Trophoblast cell (in vitro differentiated cells and primary cell): ENCODE measurements at places on chromosomes 2 and 18.
A peak's percentile ranks its signal among the peaks of the same experiment; 100 is the strongest.

GRCh38 chr2:12479065-12479601 lies 237.6 kb upstream of the TRIB2 start:
- no peak for DNase-seq

DNA sequence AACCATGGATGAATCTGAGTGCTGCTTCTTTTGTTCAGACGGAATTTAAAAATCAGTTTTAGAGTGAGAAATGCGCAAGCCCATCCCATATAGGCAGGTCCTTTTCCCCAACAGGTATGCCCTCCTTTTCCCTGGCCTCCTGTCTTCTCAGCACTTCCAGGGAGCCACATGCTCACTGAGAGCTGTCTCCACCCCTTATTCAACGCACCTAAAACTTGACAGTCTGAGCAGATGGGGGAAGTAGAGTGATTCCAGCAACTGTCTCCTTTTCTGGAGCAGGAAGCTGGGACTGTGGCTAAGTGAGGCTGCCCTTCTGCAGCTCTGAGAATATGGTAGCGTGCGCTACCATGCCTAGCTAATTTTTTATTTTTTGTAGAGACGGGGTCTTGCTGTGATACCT lies 53.1 kb upstream of the NOSTRIN start:
- no peak for DNase-seq

- DNase-seq = no peak
These were observed 14.2 kb upstream of the WIPF1 start for GRCh38 chr2:174611854-174612253.

DNA sequence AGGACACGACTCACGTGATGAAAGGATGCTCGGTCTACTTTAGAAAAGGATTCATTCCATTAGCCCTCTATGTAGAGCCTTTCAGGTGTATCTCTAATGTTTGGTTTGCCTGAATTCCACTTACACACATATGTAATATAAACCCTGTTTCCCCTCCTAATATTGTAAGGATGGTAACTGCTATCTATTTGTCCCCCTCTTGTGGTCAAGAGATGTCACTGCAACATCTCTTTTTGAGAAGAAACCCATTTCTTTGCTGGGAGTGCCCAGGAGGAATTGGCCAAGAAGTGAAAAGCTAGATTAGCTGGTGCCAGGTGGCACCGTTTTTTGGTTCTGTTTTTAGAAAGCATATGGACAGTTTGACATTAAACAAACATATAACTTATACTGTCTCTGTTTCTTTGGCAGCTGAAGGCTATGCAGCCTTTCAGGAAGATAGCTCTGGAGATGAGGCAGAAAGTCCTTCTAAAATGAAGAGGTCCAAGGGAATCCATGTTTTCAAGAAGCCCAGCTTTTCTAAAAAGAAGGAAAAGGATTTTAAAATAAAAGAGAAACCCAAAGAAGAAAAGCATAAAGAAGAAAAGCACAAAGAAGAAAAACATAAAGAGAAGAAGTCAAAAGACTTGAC lies 41.2 kb downstream of the RALBP1 start:
- peak; percentile 83 for DNase-seq

- DNase-seq = no peak
These were observed 69.0 kb downstream of the KLHL29 start for GRCh38 chr2:23453836-23454460.

DNA sequence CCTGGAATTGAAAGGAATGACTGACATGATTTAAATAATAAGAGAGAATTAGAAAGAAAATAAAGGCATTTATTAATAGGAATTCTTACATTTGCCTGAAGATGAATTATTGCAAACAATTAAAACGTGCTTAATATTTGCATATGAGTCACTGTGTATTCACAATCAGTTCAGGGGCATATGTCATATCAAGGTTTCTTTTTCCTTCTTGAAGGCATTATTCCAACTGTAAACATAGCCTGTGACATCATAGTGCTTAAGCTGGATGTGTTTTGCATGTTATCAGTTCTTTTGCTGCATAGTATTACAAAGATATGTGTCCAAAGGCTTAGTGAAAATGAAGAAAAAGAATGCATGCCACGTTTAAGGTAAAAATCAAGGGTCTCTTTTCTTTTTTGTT lies 80.8 kb downstream of the MEIS1 start:
- DNase-seq = no peak

DNA sequence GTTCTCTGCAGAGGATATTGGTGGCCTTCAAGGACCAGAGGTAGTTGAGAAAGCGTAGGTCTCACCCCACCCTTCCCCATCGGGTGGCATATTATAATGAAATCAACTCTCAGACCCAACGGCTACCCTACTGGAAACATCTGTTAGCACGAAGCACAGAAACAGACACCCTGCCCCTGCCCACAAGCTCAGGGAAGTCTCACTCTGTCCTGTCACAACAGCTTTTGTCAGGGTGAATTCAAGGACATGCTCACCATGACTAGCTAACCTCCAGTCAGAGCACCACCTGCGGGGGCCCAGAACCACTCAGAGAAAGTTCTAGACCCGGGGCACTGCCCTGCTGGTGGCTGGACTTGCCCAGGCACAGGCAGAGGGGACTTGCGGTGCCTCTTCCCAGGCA lies 3.5 kb upstream of the B3GNT7 start:
- no peak for DNase-seq

- DNase-seq = no peak
These were observed 1.6 kb upstream of the DNER start for GRCh38 chr2:229715895-229716507.

DNA sequence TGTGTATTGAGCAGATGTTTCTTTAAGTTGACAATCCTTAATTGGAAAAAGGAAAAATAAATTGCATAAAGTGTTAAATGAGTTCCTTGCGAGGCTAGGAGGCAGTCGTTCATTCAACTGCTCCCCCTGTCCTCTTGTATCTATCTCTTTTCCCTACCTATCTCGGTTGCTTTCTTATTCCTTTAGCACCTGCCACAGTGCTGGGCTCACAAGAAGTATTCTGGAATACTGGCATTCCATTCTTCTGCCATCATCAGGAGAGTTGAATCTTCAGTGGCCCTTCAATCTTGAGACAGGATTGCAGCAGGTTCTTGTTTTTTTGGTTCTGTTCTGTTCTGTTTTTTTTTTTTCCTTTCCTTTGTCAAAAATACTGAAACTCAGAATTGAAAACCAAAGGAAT lies 143.1 kb upstream of the AQP4 start:
- no peak for DNase-seq

DNA sequence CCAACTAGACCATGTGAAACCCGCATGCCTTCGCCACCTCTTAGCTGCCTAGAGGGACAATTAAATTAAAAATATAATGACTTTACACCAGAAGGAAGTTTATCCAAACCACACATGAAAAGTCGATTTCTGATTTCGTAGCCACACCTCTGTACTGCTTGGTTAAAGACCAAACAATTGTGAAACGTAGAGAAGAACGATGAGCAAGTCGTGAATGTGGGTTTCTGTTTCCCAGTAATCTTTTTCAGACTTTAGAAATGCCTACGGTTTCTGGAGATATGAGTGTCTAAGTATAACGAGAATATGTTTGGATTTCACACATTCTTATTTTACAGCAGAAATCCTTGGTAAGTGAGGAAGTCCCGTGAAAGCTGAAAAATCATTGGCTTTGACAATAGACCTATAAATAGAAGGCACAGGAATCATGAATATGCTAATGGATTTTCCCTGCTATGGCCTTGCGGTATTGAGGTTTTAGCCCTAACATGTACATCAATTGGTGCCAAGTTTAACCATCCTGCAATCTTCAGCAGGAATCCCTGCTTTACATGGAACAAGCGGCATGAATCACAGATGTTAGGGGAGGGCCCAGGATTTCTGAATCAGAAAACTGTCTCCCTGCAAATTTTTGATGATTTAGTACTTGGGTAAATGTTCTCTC lies 105.6 kb downstream of the TTC32 start:
- DNase-seq = no peak

GRCh38 chr2:195408196-195408595 lies 248.8 kb upstream of the SLC39A10 start:
- DNase-seq = no peak

DNA sequence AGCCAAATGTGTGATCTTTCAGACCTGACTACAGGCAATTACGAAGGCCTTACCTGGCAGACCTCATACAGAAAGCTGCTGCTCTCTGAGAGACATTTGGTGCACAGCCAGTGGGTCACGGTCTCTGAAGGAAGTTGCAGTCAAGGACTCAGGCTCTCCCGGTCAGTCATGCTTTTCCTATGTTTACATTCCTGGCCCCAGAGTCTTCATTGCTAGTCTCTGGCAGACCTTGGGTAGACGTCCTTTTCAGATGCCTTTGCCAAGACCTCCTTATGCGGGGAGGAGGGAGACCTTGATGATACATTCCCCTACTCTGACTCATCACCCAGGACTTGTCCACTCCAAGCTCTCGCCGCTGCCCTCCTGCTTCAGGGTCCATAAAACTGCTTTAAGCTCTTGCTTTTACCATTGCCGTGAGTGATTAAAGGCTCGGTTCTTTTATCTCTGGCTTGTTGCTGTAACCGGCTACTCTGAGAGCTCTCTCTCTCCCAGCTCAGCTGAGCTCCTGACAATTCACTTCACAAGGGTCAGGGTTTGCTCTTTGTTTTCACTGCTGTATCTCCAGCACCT lies 62.0 kb upstream of the SLC35F5 start:
- peak; percentile 61 for DNase-seq

GRCh38 chr18:48100651-48101165 lies 170.2 kb upstream of the SMAD2 start:
- DNase-seq = no peak

DNA sequence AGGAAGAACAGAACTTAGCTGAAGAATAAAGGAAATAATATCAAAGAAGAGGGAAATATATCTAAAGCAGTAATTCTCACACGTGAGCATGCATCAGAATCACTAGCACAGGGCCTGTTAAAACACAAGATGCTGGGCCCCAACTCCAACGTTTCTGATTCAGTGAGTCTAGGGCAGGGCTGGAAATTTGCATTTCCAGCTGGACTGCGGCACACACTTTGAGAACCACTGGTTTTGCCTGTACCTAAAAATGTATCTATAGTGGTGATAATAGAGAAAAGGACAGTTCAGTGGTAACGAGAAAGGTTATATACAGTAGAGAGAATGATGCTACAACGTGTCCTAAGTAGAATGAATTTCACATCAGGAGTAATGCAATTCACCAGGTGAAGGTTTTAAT lies 11.2 kb downstream of the REV1 start:
- no peak for DNase-seq

DNA sequence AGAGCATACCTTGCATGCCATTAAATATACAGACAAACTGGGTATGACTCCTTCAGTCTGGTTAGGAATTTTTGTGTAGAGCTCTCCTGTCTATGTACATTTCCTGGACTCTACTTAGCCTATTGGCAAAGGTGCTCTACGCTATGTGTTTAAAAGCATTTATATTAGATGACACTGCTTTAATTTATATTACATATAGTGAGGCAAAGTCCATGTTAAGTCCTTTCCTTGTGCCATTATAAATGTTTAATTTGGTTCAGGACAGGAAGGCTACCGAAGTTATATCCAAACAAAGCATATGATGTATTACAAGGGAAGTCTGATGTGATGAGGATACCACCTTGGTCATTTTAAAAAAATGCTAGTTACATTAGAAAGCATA lies 117.4 kb upstream of the RAB27B start:
- no peak for DNase-seq

DNA sequence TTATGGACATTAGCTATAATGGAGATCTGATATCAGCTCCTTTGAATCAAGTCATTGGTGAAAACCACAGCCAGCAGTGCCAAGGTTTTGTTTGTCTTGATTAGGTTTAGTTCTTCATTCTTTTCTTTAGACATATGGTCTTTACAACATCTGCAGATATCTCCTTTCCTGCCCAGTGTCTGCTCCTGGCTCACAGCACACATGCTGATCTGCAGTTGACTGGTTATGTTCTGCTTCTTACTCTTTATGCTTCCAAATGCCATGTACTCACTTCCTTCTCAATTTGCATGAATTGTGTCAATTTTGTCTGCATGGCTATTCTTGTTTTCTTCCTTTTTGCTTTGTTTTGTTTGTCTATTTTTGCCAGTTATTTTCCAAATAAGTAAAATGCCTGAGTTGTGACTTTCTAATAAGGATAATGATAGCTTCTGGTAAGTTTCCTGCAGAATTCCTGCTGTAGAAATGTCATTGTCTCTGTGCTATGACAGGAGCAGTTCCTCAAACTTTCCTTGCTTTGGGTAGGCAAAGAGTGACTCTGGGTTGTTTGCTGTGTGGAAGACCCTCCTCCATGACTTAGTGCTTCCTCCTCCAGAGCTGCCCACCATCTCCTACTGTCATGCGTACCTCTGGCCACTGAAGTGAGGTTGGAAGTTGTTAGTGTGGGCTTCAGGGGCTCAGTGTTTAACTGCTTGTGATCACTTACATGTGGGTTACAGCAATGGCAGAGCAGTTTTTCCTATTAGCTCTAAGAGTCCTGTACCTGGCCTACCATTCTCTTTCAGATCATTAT lies 8.2 kb downstream of the ARHGAP25 start:
- no peak for DNase-seq

DNA sequence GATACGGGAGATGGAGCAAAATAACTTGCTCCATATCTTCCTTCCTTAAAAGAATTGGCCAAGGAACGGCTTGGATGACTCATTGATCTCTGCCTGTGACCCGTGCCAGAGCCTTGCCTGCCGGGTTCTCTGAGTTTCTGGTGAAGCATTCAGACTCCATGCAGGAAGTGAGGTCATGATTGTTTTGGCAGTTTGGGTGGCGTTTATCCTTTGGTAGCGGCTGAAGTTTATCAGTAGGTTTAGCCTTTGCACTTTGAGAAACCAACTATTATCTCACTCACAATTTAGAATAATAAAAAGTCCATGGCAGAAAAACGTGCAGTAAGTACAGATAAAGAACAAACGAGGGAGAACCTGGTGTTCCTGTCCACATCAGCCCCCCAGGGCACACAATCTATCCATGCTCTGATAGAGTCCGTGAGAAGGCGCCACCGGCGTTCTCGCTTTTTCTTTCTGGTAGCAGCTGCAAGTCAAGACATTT lies 15.0 kb upstream of the CTAGE1 start:
- DNase-seq = peak; percentile 71

- DNase-seq = no peak
These were observed 59.9 kb downstream of the KIF1A start for GRCh38 chr2:240760121-240760520.

DNA sequence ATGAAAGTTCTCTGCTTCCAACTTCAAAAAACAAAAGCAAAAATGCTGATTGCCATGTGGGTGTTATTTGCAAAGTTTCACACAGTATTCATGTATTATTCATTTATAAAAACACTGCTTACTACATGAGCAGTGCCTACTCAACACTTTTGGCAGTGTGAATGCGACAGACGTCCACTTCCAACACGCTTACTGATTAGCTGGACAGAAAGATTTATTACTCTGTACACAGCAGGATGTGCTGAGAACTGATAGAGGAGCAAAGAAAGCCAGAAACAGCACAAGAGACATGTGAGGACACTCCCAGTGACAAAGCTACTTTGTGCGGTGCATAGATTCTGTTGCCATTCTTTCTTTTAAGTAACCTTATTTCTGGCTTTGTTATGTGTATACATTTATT lies 258.8 kb downstream of the DLGAP1 start:
- DNase-seq = no peak

- peak; percentile 35 for DNase-seq
These were observed 10.7 kb downstream of the DPP4 start for GRCh38 chr2:162063281-162063680.

DNA sequence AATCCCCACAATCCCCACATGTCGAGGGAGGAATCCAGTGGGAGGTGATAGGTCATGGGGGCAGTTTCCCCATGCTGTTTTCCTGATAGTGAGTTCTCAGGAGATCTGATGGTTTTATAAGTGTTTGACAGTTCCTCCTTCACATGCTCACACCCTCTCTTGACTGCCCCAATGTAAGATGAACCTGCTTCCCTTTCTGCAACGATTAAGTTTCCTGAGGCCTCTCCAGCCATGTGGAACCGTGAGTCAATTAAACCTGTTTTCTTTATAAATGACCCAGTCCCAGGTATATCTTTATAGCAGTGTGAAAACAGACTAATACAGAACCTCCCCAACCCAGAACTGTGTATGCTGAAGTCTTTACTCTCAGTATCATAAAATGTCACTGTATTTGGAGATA lies 289.5 kb upstream of the MMADHC start:
- DNase-seq = no peak
